ENCODE measurements at places on chromosomes 7 and 10.

DNA sequence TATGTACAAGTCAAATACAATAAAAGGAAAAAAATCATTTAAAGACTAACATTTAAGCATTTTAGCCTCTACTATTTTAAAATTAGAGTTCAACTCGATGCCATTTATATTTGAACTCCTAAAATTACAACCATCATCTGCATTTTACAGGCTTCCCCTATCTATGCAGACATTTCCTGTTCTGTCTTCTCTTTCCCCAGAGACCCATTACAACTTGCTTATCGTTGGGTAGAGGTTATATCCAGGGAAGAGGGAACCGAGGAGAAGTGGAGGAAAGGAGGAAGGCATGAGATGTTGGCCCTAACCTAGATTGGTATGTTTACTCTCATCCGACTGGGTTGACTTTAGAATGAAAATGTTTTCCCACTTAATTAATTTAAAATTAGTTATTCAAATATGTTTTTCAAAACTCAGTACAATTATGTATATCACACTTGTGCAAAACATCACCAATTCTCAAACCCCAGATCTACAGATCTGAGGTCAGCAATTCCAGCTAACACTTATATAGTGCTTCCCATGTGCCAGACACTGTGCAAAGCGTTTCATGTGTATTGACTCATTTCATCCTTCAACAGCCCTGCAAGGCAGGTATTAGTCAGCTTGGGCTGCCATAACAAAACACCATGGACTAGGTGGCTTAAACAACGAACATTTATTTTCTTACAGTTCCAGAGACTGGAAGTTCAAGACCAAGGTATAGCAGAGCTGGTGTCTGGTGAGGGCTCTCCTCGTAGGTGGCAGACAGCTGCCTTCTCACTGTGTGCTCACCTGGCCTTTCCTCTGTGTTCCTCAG, 27.3 kb upstream of the HERPUD2 start:
- DNase-seq: no peak

- DNase-seq: no peak
Observed at GRCh38 chr10:46534828-46535524, 21.5 kb downstream of the GPRIN2 start.

- DNase-seq: no peak
Observed at GRCh38 chr10:130954326-130954905, 357.1 kb downstream of the TCERG1L start.

DNA sequence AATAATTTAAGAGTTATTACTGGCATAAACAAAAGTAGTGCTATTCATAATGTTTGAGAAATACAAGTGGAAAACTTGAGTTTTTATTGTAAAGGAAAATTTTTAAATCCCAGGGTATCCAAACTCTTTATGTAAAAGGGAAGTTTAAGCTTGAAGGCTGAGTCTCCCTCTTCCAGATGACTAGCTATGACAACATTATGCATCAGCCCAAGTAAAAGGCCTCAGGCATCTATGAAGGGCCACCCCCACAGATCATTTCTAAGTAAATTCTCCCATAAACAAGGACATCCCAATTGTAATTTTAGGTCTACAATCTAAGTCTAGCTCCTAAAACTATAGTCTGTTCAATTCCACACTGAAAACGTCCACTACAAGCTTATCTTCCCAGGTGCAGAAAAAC, 166.2 kb upstream of the STEAP1 start:
- no peak for DNase-seq

DNA sequence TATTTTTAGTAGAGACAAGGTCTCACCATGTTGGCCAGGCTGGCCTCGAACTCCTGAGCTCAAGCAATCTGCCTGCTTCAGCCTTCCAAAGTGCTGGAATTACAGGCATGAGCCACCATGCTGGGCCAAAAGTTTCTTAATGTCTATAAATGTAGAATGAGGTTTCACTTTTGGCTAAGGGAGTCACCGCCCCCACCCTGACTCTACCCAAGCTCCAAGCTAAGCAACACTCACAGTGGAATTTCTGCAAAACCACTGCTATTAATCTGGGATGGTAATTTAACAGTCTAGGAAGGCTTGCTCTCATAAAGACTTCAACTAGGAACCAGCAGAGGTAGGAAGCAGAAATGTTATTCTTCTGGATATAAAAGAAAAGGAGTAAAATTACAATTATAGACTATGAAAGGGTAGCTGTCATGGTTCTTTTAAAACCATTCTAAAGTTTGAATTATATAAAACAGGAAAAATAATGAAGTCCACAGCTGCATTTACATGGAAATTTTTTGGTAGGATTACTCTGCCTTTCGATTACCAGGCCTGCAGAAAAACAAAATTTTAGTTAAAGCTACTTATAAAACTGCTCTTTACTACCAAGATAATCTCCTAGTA, 211.6 kb downstream of the SFMBT2 start:
- DNase-seq: no peak

DNA sequence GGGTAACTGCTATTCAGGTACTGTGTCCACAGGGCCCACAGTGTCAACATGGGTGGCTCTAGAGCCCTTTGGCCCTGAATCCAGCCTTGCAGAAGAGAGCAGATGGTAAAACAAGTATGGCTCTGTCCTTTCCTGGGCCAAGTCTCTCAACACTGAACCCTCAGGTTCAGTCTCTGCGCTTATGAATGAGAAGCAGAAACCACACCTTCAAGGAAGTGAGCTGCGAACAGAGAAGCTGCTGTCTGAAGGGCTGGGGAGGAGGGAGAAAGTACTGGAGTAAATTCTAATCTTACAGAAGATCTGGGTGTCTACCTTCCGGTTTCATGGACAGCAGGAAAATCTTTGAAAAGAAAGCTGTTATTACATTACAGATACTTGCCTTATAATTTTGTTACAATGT, 4.1 kb downstream of the TBRG4 start:
- DNase-seq: no peak

DNA sequence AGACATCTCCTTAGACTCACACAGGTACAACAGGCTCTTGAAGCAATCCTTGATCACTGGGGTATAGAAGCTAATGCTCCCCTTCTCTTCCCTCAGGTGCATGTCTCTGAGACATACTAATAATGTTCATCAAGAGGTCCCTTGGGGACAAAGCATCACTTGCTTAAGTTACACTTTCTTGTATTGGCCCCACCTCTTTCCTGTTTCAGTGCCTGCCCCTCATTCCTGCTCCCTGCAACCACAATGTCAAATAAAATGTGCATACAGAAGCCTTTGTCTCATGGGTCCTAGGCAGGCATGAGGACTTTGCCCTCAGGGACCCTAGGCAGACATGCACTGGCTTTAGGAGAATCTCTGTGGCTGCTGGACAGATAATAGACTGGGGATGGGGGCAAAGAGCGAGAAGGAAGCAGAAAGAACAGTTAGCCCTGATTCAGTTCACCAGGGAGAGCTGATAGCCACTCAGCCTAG, 175.0 kb upstream of the NPY start:
- no peak for DNase-seq

DNA sequence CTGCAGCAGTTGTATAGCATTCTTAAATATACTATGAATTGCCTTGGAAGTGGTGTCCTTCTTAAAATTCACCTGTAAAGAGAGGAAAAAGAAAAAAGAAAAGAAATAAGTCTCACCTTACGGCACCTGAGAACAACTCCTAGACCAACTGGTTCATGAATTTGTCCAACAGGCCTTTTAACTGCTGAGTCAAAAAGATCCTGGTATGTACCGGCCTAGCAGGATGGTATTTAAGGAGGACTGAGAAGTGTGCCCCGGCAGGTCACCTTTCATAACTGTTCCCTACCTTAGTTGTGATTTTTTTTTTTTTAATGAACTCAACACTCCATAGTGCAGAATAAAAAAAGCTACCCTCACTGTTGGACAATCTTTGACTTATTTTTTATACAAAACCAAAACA, 25.8 kb downstream of the STN1 start:
- no peak for DNase-seq

GRCh38 chr7:7426676-7427075, 109.0 kb downstream of the COL28A1 start:
- DNase-seq: no peak

DNA sequence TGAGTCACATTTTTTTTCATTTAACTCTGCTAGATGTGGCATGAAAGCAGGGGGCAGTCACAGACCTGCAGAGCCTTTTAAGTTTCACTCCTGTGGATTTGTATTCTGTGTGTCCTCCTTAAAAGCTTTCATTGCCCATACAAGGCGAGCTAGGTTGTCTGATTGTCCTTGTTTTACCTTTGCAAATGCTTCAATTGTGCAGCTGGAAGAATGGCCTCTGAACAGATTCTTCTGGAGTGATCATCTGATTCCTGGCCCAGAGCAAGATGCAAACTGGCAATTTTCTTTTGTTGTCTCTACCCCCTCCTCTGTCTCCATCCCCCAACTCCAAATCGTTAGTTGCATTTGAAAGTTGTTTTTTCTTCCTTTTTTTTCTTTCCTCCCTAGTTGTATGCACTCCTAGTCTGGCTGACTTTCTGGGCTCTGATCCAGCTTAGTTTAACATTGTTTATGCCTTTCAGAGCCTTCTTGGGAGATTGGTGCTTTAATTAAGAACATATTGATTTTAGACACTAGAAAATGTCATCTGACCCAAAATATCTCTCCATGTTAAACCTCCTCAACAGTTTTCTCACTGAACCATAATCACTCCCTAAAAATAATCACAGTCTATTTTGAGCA, 150.2 kb downstream of the REEP3 start:
- DNase-seq: no peak

DNA sequence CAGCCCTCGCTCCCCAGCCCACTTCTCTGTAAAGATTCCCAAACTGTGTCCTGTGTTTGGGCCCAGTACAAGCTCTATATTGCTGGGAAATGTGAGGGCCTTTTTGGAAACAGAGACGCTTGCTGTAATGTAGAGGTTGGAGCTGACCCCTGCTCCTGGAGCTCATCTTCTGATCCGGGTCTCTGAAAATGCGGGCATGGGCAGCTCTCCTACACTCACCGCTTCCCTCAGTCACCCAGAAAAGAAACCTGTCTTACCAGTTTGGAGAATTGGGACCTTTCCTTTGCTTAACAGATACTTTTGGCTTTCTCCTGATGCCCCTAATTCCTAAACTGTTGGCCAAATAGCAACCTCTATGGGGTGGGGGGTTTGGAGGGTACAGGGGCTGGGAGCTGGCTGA, 18.2 kb downstream of the BAG3 start:
- DNase-seq: no peak

- no peak for DNase-seq
Observed at GRCh38 chr10:22643116-22643515, 71.3 kb downstream of the PIP4K2A start.

DNA sequence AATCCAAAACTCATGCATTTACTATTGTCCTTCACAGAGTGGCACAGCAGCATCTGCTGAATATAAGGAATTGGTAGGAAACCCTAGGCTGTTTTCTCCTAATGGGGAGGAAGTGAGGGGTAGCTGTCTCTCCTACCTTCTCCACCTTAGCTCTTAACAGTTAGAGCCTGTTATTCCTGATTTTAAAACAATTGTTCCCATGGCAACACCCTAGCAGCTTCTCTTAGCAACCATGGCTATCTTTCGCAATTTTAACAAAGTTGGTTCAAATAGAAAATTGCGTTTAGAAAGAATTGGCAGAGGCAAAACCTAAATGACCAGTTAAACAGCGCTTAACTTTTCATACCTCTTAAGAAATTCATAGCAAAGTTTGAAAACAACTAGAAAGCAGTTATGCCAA, 603.4 kb upstream of the AUTS2 start:
- no peak for DNase-seq

- no peak for DNase-seq
Observed at GRCh38 chr7:122543891-122544290, 155.0 kb downstream of the RNF133 start.

DNA sequence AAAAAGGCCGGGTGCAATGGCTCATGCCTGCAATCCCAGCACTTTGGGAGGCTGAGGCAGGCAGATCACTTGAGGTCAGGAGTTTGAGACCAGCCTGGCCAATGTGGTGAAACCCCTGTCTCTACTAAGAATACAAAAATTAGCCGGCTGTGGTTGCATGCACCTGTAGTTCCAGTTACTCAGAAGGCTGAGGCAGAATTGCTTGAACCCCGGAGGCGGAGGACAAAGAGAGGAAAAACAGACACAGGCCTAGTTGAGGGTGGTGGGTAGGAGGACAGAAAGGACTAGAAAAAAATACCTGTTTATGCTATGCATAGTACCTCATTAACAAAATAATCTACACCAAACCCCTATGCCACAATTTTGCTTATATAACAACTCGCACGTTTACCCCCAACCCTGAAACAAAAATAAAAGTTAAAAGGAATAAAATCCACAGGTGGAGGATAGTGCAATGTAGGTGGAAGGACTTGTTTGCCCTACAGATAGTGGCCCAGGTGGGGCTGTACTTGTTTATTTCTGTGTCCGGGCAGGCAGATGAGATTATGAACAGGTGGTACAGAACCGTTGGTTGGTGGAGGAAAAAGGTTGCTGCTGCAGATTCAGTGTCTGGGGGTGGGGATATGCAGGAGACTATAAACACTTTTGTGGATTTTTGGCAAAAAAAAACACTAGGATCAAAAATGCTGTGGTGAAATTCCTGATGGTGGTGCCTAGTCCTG, 5.1 kb downstream of the ZNF680 start:
- DNase-seq: no peak

DNA sequence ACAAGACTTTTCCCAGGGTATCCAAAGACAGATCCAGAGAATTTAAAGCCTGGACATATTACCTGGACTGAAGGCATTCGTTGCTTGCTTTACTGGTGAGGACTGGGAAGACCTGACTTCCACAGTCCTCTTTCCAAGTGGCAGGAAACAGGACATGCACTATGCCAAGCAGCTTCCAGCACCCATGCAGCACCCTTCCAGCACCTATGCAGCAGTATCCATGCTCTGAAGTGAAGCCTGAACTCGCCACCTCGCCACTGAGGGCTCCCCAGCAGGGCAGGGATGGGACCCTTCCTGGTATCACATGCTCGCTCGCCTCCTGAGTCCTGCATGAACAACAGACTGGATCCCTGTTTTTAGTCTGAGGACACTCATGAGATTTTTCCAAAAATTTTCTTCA, 189.9 kb upstream of the KLF14 start:
- DNase-seq: no peak

- no peak for DNase-seq
Observed at GRCh38 chr10:129329385-129330055, 137.5 kb upstream of the MGMT start.

DNA sequence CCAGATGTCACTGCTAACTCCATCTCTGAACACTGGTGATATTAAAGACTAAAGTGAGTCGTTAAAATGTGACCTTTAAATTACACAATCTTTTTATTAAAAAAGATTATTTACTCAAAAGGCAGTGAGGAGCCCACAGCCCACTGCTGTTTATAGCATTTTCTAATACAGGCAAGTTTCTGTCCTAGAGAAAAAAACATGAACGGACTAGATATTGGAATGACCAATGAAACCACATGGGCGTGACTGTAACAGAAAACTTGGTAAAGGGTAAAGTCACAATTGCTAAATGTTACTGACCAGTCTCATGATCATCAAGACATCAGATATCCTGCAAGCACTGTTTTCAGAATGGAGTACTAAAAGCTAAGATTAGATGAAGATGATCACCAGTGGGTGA, 78.7 kb downstream of the FEZF1 start:
- no peak for DNase-seq

GRCh38 chr7:33893377-33893776, 12.0 kb upstream of the BMPER start:
- DNase-seq: no peak

- no peak for DNase-seq
Observed at GRCh38 chr10:127353544-127353943, 157.2 kb upstream of the INSYN2A start.

All from NCI-H526 treated with DMSO at 0.1 percent for 48 hours (cell line).